Spleen (tissue), 13 donors: ENCODE measurements at places on chromosomes 16 and 17. TPM values are rescaled to one million over a fixed set of nuclear protein-coding genes. Genes with fewer than 3 reads are reported as not detected.

Gene CTF1
- polyA plus RNA-seq: 0.61 TPM

DNA sequence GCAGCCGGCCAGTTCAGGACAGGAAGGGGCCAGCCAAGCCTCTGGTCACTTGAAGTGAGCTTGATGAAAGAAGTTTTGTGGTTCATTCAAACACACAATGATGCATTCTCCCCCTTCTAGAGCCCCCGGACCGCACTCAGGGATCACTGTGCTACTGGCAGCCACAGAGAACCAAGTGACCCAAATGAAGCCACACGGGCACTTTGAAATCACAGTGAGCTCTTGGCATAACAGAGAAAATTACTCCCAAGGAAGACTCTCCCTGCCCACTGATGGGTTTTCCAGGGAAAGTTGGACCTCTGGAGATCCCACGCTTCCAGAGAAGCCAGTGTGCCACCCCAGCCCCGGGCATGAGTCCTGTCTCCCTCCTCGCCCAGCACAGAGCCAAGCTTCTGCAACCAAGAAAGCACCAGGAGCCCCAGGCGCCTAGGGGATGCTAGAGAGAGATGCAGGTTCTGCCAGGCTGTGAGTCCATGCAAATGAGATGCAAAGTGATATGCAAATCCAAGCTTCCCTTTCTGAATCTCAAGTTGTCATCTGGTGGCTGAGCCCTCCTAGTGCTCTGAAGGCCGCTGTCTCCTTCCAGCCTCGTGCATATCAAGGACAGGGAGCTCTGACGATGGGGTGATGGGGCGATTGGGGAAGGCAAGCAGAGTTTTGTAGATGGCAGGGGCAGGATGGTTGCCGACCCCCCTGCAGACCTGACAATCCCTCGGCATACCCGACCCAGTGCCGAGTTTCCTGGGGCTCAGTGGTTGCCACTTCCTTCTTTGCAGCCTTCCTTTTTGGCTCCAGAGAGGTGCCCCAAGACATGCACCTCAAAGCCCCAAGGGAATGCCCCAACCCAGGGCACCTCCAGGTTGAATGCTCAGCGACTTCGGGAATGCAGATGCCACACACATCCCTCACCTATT is 59.7 kb upstream of the TNRC6C start:
- DNase-seq: no peak

GRCh38 chr17:73337330-73337710 is 25.5 kb upstream of the CDC42EP4 start:
- DNase-seq: no peak

Gene CTRB2
- polyA plus RNA-seq: 1.3 TPM

GRCh38 chr17:50272711-50273653 is 1.3 kb upstream of the TMEM92 start:
- DNase-seq: peak; percentile 90

DNA sequence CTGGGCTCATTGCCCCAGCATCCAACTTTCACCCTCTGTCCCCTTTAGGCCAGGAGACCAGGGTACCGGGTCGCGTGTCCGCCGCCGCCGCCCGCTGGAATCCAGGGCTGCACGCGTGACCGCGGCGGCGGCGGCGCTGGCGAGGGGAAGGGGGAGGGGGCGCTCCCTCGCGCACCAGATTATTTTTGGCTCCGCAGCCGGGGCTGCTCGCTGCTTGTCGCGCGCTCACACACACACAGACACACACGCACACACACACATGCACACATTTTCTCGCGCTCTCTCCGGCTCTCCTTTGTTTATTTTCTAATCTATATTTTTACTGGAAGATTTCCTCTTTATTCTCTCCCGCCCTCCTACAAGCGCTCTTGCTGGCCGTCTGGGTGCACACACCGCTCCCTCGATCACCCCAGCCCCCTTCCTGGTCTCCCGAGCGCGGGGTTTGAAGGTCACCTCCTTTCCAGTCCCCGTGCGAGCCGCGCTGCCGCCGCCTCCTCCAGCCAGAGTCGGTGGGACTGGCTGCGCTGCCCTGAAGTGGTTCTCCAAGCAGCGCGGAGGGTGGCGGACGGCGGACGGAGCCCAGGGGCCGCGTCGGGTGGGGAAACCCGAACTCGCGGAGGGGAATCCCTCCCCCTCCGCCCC is 921.4 kb upstream of the EEF2KMT start:
- DNase-seq: peak; percentile 76

Gene KLHL10
- 0.03 TPM for polyA plus RNA-seq

DNA sequence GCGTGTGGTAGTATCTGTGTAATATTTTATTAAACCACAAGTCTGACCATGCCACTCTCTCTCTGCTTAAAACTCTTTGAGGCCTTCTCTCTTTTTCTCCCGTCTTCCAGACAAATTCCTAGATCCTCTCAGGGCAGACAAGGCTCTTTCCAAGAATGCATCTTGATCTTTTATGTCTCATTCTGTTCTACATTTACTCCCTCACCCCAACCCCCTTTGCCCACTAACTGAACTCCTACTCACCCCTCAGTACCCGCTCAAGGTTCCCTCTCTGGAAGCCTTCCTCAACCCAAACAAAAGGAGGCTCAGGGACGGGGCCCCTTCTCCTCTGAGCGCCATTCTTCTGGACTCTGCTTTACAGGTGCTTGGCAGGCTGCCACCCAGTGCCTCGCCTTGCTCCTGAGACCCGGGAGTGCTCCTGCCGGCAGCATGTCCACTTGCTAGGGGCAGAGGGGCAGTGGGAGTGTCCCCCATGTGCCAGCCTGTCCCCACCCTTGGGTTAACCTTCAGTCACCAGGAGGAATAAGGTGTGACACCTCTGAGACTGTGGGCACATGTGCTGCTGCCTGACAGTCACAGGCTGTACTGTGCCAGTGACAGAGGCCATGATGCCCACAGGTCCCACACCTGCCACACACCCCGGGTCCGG is 9.2 kb downstream of the SLC13A2 start:
- DNase-seq: no peak
